ENCODE measurements at places on chromosomes 2 and 18.

GRCh38 chr2:167293943-167294775 is 405.9 kb downstream of the XIRP2 start:
- DNase-seq, result no peak

- no peak for DNase-seq
These were observed 62.5 kb downstream of the C1D start for GRCh38 chr2:68000170-68000825.

- no peak for DNase-seq
These were observed 640.5 kb downstream of the PLCL1 start for GRCh38 chr2:198444800-198445287.

- DNase-seq, result no peak
These were observed 208.6 kb downstream of the RBM43 start for GRCh38 chr2:151052850-151053660.

GRCh38 chr2:229650059-229650458 is 64.3 kb downstream of the DNER start:
- no peak for DNase-seq

DNA sequence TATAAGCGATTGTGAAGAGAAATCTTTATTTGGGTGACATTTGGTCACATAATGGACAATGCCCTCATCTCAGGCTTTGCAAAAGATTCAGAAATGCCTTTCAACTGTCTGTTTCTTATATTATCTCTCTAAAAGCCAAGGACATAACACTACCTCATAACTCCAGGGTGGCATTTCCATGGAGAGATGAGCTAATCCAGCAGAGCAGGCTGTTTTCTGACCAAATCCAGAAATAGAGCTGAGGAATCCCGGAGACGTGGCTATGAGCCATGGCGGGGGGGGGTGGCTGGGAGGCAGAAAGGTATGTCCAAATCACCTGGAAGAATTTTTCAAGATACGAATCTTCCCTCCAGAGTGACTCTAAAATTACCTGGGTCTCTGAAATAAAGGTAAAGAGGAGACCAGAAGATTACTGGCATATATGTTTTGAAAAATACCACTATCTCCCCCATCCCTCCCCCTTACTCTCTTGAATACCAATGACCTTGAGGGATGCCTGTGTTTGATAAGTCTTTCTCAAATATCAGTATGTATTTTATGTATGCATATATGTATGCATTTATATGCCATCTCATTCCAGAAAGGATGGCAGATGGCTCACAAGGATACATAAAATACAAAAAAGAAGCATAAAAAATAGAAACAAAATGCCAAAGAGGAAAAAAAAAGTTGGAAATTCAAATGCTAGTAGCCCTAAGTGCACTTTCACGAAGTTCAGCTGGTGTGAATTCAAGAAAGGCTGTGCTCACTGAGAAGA is 296.0 kb upstream of the MGAT5 start:
- DNase-seq, result no peak

- DNase-seq, result no peak
These were observed 391.5 kb upstream of the VWC2L start for GRCh38 chr2:214019229-214019972.

DNA sequence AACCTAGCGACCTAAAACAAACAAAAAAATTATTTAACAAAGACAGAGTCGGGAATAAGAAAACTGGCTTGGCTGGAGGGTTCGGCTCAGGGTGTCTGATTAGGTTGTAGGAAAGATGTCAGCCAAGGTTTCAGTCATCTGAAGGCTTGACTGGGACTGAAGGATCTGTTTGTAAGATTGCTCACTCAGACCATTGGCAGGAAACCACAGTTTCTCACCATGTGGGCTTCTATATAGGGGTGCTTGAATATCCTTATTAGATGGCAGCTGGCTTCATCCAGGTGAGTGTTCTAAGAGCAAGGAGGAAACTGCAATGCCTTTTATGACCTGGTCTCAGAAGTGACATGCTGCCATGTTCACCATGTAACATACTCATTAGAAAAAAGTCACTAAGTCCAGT is 999 bp upstream of the IL36B start:
- DNase-seq, result no peak

GRCh38 chr2:215918901-215919599 is 94.3 kb downstream of the MREG start:
- DNase-seq, result no peak

- no peak for DNase-seq
These were observed 86.5 kb upstream of the PPP1CB start for GRCh38 chr2:28665041-28665704.

DNA sequence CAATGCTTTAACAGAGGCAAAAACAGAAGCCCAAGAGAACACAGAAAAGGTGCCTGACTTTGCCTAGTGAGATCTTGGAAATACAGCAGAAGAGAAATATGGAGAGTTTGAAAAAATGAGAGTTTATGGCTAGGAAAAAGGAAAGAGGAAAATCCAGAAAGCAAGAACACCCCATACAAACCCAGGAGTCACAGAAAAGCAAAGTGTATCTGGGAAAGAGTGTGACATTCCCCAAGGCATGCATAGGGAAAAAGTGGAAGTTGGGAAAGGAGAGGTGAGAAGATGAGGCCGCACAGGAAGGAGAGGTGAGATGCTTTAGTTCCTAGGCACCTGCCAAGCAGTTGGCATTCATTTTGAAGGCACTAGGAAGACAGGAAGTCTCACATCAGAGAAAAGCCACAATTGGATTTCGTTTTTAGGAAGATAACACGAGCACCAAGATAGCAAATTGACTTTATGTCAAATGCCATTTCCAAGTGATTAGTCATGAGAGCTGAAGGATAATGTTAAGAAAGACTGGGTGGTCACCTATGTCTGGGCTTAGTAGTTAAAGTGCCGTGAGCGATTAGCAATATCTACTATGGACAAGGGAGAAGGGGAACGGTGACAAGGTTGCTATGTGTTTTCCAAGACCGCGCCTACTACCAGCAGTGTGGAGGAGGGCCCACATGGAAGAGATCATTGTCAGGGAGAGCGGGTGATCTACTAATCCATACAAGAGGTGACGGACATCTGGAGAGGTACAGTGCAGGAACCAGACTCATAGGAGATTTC is 224.1 kb upstream of the PARD3B start:
- no peak for DNase-seq

DNA sequence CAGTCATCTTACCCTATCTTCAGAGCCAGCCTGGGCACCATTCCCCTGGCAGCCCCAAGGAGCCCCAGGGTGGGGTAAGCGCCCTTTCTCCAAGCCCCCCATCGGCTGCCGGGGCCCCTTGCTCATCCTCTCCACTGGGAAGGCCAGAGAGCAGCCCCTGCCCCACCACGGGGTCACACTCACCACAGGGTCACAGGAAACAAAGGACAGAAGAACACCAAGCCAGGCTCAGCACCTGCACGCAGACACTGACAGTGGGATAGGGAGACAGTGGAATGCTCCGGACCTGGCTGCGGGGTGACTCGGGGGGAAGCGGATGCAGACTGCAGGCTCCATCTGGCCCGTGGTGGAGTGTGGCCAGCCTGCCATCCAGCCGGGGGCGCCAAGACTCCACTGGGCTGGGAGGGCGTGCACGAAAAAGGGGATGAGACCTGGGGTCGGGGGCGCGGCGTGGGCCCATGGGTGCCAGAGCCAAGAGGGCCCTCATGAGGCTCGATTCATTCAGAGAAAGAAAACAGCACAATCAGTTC is 21.1 kb downstream of the HDAC4 start:
- no peak for DNase-seq

DNA sequence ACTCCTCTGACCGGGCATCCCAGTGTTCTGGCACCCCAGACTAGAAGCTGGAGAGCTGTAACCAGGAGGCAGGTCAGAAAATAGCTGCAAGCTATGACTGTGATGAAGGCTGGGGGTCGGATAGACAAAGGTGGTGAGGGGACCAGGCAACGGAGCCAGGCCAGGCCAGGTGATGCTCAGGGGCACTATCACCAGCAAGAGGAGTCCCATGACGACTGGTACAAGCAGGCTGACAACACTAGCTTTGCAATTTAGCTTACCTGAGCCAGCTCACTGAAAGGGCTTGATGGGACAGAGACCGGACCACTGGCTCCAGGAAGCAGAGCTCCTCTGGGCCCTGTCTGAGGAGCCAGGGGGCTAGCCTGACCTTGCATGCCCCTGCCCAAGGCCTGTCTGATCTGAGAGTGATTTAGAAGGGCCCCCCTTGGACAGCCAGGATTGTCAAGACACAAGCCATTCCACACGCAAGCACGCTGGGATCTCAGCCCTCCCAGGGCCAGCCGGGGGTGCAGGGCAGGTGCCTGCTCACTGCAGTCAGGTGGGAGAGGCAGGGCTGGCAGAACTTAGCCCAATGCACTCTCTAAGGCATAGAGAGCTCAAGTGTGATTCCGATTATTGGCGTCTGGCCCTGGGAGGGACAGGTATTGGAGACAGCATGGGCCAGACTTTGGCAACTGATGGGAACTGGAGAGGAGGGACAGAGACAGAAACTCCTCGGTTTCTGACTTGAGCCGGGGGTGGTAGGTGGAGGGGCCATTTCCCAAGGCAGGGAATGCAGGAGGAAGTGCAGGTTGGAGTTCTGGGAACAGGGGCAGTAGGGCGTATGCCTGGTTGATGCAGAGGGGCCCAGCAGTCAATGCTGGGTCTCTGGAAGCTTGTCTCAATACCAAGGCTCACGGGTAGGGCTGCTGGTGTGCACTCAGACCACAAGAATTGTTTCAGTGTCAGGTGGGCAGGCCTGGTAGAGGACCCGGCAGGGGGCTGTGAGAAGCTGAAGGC is 47.7 kb downstream of the MYO7B start:
- no peak for DNase-seq

- no peak for DNase-seq
These were observed 180.3 kb downstream of the TFCP2L1 start for GRCh38 chr2:121104721-121105141.
